ENCODE measurements at places on chromosomes 4 and X.

DNA sequence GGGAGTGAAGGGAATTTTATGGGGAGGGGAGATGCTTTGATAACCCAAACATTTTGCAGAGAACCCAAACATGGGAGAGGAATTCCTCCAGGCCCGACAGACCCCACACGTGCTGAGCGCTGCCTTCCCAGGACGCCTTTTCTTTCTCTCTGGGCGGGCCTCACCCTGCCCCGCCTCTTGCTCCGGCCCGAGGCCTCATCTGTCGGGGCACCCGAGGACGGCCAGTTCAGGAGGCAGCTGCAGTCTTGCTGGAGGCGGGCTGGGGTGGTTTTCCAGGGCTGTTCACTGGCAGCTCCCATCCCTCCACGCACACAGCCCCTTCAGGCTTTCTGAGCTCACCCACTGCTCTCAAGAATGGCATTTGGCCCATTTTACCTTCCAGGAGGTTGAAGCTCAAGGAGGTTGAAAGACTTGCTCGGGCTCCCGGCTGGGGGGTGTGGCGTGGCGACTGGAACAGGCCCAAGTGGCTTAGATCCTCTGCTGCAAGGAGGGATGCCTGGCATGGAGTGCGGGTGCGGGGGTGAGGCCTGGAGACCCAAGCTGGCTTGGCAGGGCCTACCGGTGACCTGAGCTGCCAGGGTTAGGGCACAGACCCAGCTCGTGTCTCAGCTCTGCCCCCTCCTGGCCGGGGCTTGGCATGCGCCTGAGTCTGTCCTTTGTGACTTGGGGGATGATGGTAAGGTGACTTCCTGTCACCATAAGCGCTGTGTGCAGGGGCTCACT is 99.2 kb downstream of the PSAPL1 start:
- no peak for DNase-seq

GRCh38 chr4:73743795-73744194 is 3.4 kb downstream of the CXCL8 start:
- DNase-seq = no peak

GRCh38 chr4:101101072-101101471 is 246.3 kb downstream of the PPP3CA start:
- no peak for DNase-seq

- no peak for DNase-seq
Observed at GRCh38 chrX:154472685-154473632, 6.1 kb downstream of the LAGE3 start.

GRCh38 chr4:93303440-93303839 is 525.1 kb upstream of the ATOH1 start:
- no peak for DNase-seq

DNA sequence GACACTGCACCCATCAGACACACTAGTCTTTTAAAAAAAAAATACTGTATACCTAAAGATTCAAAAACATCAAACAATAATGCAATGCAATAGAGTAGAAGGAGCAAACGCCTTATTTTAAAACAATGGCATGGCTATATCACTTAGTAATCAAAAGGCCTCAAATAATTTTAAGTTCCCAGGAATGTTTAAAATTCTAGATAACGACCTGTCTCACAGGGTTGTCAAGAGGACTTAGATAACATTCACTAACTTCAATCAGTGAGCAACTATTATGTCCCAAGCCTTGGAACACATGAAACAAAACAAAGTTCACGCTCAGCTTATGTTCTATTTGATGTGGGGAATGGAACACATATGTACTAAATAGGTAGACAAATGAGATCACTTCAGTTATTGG is 106.5 kb downstream of the FRYL start:
- DNase-seq = no peak
